GM03348 (cell line): ENCODE measurements at places on chromosomes 7 and 10.

- no peak for DNase-seq
These were observed 66.0 kb upstream of the DOCK1 start for GRCh38 chr10:126839094-126839761.

GRCh38 chr7:7119729-7120128 is 62.6 kb upstream of the C1GALT1 start:
- DNase-seq, result no peak

DNA sequence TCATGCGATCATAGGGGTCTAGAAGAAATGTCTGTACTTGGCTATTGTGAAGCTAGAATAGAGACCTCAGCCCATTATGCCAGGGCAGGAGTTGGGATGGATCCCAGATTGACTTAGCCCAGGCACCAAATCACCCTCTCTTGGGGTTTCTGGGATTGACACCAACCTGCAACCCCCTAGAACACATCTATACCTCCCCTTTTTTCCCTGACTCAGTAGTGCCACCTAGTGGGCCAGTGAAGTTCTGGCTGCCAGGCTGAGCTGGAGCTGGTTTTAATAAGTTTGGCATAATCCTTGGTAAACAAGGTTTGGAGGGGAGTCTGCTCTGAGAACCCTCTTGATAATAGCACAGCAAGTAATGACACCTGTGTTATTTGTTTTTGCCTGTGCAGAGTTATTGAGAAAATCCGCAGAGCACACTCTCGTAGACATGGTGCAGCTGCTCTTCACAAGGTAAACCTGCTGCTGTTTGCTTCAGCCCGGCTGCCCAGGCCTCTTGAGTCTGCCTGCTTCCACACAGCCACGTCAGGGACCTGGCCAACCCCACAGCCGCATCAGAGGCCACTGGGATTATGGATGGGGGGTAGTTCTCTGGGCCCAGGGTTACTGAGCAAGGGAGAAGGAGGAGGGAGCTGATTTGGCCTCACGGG is 43.3 kb upstream of the NFKB2 start:
- DNase-seq, result peak; percentile 76

DNA sequence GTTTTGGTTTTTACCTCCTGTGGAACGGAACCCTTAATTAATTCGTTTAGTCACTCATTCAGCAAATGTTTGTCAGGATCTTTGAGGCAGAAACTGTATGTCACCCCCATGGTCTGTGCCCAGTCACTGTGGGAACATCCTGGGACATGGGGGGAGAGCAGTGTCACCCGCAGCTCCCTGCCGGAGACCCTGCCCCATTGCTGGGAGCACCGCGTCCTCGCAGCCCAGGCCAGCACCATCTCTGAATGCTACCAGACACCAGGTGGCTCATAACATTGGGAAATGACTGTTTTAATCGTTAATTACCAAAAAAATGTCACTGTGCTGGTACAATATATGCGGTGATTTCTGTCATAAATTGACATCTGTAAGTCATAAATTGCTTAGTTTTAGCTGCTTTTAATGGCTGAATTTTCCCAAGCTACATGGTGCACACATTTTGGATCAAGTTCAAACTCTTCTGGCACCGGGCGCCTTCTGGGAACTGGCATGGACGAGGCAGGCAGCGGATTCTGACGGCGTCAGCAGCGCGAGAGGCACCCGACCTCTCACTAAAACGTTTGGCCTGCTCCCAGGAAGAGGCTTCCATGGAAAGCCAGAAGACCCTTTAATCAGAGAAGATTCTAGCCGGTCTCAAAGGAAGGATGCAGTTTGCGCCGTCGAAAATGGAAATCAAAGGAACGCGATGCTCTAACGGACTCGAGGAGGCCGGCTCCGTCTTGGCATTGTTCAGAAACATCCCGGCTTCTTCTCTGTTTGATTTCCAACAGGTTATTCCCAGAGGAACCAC is 184.2 kb downstream of the ADARB2 start:
- no peak for DNase-seq

GRCh38 chr7:123143252-123144006 is 56.3 kb downstream of the SLC13A1 start:
- DNase-seq, result no peak

- DNase-seq, result peak; percentile 69
These were observed 5.5 kb downstream of the AP3M1 start for GRCh38 chr10:74145133-74145532.

- no peak for DNase-seq
These were observed 551.0 kb upstream of the ZWINT start for GRCh38 chr10:56912043-56912442.

- no peak for DNase-seq
These were observed 503.5 kb downstream of the KIF20B start for GRCh38 chr10:90204956-90205314.

DNA sequence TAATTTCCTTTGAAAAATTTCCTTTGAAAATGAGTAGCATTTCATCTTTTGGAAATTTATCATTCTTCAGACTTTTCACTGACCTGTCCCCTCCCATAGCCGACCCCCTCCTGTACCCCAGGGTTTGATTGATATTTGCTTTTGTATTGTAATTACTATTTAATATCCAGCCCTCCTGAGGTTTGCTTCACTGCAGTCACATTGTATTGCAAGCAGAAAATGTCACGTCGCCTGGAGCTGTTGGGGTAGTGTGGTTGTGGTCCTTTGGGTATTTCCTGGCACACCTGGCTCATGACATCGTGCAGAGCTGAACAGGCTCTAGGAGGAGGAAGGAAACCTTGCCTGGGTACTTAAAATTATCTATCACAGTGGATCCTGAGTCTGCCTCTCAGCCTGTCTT is 116.1 kb downstream of the INSYN2A start:
- no peak for DNase-seq

DNA sequence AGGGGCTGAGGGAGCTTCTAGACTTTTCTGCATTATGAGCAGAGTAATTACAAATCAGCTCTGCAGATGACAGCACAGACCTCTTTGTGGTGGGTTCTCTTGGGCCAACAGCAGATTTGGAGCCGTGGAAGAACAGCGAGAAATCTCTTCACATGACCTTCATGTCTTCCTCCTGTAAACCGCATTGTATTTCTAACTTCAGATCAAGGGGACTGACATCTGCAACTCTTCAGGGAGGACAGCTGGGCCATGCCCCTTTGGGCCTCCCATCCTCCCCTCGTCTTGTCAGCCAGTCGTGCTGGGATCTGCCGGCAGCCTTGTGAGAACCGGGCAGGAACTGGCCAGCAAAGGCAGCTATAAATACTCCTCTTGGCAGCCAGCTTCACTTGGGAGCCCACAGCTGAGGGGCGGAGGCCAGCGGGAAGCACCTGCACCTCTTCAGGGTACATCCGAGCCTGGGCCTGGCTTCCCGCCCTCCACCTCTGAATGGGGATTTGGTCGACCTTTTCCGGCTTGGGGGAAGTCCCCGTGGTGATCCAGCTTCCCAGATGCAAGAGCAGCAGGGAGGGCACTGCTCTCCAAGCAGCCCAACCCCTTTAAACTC is 54.7 kb downstream of the STEAP1B start:
- no peak for DNase-seq

- peak; percentile 29 for DNase-seq
These were observed 11.3 kb downstream of the FERD3L start for GRCh38 chr7:19133886-19134285.

DNA sequence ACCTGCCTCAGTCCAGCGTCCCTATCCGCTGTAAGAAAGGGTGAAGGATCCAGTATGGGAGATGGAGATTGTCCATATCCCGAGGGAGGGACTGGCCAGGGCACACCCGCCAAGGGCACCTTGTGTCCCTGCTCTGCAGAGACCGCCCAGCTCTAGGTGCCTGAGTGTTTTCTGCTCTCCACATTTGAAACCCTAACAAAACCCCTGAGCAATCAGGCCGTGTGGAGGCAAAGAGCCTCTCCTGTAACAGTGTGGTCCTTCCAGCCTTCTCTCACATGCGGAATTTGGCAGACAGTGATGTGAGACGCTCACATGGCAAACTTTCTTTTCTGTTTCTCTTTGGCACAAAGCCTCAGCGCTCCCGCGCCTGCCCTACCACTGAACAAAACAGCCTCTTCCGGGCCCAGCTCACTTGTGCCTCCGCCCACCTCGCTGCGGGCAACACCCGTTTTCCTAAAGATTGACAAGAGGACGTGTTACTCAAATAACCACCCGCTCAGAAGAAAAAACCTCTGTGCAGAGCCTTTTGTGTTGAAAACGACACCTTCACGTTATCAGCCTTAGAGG is 514.8 kb downstream of the DNAJB6 start:
- no peak for DNase-seq

- no peak for DNase-seq
These were observed 152.6 kb downstream of the PLXNA4 start for GRCh38 chr7:132423594-132424200.

GRCh38 chr7:105003872-105004510 is 10.0 kb upstream of the KMT2E start:
- DNase-seq, result no peak

DNA sequence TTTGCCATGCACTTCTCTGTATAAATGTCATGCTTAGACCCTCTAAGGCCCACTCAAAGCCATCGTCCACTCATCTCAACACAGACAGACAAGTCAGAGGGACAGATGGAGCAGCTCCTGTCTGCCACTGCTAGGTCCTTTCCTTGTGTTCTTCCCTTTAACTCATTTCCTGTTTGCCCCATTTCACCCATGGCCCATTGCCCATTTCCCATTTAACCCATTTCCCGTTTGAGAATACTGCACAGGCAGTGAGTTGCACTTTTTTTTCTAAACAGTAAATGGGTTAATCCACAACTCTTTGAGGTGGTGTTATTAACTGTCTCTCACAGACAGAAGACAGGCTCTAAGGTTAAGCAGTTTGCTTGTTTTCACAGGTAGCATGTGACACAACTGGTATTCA is 179.3 kb downstream of the NPSR1 start:
- no peak for DNase-seq

GRCh38 chr10:44925224-44925623 is 14.1 kb downstream of the TMEM72 start:
- no peak for DNase-seq
